Neural cell (in vitro differentiated cells): ENCODE measurements at places on chromosomes 11 and 22. TPM values are rescaled to one million over a fixed set of nuclear protein-coding genes. Genes with fewer than 3 reads are reported as not detected.

STK33 gene
- 11.3 and 13.9 TPM in 2 replicates for polyA plus RNA-seq

TIMP3 gene
- polyA plus RNA-seq = 0.48 and 0.72 TPM in 2 replicates

PAMR1 gene
- 0.48 and 0.56 TPM in 2 replicates for polyA plus RNA-seq

NOX4 gene
- 0.71 and 0.96 TPM in 2 replicates for polyA plus RNA-seq

CD3G gene
- polyA plus RNA-seq = not detected in 2 replicates

MGAT3 gene
- 29.1 and 36.2 TPM in 2 replicates for polyA plus RNA-seq

C11orf97 gene
- polyA plus RNA-seq = 0.47 TPM in 1 of 2 replicates, not detected in the other

OPCML gene
- polyA plus RNA-seq = 10.0 and 11.6 TPM in 2 replicates
